Iris pigment epithelial cell (primary cell): ENCODE measurements at places on chromosomes 1 and 21.
A peak's percentile ranks its signal among the peaks of the same experiment; 100 is the strongest.

DNA sequence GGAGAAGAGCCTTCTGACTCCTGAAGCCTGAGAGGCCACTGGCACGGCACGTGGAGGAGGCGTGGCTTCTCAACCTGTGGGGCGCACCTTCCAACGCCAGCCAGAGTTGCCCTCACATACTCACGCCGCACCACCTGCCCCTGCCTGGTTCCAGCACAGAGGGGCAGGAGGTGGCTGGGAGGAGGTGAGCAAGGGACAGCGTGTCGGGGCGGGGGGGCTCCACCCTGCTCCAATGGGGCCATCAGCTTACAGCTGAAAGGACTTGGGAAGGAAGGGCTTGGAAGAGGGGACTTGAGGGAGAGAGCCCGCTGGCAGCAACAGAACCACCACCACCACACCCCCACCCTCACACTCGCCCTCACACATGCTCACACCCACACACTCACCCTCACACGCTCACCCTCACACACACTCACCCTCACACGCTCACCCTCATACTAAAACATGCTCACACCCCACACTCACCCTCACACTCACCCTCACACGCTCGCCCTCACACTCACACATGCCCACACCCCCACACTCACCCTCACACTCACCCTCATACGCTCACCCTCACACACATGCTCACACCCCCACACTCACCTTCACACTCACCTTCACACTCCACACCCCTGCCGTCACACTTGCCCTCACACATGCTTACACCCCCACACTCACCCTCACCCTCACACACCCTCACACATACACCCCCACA is 41.6 kb upstream of the EDN2 start:
- DNase-seq = no peak

DNA sequence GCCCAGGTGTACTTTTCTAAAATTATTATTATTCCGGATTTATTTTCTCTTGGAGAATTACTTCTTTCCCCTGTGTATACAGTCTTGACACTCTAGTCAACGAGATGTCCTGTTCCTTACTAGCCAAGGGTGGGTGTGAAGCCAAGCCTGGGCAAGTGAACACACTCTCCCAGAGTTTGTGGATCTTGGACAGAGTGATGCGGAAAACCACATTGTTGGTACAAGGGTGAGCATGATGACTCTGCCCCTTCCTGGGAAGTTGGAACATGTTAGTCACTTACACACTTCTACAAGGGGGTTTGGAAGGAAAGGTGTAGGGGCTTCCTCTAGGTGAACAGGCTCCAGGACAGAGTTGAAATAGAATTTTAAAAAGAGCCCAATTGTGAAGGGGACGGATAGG is 20.0 kb upstream of the RD3 start:
- peak; percentile 20 for DNase-seq

DNA sequence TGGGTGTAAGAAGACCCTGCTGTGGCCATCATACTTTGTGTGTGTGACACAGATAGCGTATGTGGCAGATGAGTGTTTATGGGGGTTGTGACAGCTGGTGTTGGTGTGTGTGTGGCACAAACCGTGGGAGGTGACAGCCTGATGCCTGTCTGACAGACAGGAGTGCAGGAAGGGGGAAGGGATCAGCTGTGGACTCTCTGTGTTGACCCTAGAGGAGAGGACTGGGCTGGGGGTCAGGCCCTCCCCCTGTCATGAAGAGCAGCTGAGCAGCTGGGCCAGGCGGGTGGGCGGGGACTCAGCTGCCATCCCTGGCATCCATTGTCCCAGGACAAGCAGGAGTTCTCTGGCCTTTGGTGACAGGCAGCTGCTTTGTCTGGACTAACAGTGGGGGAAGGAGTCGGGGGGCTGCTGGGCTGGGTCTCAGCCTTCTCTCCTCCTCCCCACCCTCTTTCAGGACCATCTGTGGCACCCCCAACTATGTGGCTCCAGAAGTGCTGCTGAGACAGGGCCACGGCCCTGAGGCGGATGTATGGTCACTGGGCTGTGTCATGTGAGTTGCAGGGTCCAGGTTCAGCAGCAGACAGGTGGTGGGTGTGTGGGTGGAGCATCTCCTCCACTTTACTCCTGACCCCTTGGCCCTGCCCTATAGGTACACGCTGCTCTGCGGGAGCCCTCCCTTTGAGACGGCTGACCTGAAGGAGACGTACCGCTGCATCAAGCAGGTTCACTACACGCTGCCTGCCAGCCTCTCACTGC is 2.3 kb downstream of the PLK3 start:
- no peak for DNase-seq

DNA sequence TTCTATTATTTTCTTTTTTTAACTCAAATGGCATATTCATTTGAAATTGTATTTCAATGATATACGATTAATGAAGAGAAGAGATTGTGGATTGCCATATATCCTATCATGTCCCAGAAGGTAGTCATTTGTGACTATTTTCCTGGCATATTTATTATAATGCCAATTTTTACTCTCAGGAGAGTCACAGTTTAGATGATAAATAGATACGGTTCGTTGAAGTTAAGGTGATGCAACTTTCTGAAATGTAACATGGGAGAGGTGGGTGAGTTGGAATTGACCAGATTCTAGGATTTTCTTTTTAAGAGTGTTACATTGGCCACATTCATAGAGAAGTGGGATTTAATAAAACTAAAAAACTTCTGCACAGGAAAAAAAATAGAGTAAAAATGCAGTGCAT is 1138.5 kb downstream of the NCAM2 start:
- no peak for DNase-seq

DNA sequence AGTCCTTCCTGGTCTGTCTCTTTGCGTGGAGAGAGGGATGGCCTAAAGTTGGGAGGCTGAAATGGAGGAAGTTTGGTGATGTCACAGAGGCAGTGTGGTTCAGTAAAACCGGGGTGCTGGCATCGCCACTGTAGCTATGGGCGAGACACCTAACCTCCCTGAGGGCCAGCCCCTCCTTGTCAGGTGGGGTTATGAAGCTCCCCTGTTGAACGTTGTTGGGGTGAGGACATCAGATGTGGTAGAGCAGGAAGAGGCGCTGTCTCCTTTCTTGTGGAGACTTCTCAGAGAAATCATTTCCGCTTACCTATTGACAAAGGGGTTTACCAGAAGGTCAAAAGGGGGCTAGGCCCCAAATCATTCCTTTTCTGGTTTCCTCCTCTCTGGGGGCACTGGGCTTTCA is 294.7 kb downstream of the SIPA1L2 start:
- DNase-seq = no peak

DNA sequence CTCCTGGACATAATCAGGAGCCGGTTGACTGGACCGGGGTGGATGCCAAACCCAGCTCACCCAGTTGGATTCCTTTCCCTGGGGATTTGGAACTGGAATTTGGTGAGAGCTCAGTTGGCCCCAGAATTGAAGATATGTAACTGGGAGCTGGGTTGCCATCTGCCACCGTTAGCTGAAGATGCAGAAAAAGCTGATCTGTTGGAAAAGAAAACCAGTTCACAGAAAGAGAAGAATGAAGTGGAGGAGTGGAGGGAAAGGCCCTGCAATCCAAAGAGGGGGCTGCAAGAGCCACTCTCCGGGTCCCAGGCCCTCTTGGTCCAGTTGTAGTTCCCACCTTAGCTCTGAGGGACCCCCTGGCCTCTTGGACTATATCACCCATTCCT is 16.0 kb downstream of the TEX35 start:
- DNase-seq = no peak
